ENCODE measurements at places on chromosomes 1 and 21.

- peak; percentile 75 for DNase-seq
Observed at GRCh38 chr1:203325418-203326091, 20.2 kb downstream of the BTG2 start.

DNA sequence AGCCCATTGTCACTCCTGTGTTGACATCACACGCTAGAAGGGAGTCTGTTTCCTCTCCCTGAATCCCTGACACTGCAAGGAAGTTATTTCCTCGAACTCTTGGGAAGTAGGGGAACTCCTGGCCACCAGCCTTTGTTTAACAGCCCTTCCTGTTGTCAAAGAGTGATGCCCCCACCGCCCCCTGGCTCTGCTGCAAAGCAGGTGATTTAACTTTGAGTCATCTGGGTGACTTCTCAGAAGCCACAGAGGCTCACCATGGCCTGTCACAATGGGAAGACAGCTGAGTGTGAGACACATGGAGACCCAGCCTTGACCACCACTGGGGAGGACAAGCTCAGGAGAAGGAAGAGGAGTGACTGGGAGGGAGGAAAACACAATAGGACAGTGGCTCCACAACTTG, 182.8 kb downstream of the PSMG1 start:
- no peak for DNase-seq

- no peak for DNase-seq
Observed at GRCh38 chr21:37528150-37528937, 161.8 kb downstream of the DYRK1A start.

- DNase-seq = no peak
Observed at GRCh38 chr1:170932236-170932635, 3.1 kb upstream of the MROH9 start.

GRCh38 chr1:22428672-22429071, 23.0 kb upstream of the ZBTB40 start:
- DNase-seq = peak; percentile 79

DNA sequence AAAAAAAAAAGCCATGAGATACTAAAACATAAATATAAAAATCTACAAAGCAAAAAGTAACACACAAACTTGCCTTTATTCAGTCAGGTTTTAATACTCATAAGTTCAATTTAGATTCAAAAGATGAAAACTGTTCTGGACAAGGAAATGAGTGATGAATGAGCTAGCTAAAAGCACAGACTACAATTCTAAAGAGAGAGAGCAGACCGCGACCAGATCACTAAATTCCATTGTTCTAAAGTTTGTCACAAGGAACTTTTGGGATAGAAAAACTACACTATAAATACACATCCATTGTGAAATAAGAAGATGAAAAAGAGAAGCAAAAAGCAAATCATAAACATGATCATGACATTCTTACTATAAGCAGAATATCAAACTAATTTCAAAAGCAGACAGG, 1.7 kb downstream of the ODF2L start:
- no peak for DNase-seq
